ENCODE measurements at places on chromosomes 5 and 9.

DNA sequence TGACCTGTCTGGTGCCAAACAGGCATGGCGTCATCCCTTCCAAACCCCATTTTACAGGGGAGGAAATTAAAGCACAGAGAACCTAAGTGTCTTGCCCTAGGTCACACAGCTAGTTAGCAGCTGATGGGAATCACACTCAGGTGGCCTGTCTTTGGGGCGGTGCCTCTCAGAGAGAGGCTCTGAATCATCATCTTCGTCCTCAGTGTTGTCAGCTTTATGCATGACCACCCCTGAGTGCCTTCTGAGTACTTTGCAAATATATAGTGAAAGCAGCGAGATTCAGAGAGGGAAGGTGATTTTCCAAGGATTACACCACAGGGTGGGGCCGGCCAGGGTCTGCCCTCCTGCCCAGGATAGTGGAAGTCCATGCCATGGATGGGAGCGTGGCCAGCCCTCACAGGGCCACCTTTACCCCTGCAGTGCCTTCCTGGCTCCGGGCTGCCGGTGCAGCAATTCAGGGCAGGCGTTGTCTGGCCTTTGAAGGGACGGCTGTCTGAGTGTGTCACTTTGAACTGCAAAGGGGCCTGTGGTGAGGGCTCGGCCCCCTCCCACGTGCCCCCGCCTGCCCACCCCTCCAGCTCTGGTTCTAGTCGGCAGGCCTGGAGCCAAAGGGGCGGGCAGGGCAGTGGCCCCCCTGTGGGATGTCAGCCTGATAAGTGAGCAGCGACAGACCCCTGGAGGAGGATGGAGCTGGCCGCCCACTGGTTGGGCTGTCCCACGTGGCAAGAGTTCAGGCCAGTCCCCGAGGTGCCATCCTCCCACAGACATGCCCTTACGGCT, 16.9 kb downstream of the LMX1B start:
- no peak for DNase-seq

DNA sequence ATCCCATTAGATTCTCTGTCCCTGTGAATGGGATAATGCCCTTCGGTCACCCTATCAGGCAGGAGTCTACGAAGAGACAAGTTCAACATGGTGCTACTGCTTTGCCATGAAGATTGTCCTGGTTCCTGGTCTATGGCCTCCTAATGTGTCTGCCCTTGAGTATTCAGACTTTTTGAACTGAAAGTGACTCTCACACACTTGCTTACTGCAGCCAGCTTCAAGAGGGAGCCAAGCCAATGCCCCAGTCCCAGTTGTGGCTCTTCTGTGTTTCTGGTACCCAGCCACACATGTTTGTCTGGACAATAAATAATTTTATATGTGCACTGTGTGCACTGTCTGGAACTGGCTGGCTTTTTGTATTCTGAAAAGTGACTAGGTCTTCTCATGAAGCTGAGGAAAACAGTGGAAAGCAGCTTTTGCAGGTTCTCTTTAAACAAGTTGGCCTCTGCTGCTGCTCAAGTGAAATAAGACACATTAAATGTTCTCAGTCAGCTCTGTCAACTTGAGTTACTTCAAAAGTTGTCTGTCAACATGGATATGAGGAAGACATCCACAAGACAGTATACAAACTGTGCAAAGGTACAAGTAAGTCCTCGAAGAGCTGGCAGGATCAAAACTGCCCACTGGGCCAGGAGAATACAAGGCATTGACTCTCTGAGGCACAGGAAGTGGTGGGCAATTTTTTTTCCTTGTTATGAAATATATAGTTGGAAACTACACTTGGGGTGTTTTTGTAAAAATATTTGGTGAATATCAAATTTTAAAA, 60.0 kb downstream of the ZNF608 start:
- DNase-seq, result no peak

GRCh38 chr5:149779124-149779465, 49.0 kb downstream of the PPARGC1B start:
- no peak for DNase-seq

GRCh38 chr9:137225699-137226331, 841 bp downstream of the CYSRT1 start:
- DNase-seq, result no peak

DNA sequence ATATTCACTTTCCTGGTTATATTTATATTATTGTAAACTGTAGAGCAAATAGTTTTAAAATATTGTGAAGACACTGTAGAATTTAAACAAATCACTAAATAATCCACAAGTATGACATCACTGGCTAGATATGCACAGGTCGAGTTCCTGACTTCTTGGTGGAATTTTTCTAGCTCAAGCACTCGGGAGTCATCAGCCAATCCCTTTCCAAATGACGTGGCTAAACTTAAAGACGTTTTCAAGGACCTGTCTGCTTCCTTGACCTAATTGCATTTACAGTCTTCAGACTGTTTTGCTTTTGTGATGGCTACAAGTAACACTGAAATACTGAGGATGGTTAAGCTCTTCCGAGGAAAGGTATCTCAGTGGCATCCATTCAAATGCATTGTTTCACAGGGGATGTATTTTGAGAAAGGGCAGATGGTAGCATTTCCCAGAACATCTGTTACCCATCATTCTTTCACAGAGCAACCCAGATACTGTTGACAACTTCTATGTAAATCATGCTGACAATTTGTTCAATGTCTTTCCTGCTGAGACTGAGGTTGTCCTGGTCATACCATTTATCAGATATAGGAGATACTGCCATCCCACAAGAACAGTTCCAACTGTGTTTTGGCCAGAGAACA, 262.8 kb downstream of the CDH10 start:
- DNase-seq, result peak; percentile 51

GRCh38 chr5:123549256-123549904, 37.4 kb downstream of the CSNK1G3 start:
- no peak for DNase-seq

DNA sequence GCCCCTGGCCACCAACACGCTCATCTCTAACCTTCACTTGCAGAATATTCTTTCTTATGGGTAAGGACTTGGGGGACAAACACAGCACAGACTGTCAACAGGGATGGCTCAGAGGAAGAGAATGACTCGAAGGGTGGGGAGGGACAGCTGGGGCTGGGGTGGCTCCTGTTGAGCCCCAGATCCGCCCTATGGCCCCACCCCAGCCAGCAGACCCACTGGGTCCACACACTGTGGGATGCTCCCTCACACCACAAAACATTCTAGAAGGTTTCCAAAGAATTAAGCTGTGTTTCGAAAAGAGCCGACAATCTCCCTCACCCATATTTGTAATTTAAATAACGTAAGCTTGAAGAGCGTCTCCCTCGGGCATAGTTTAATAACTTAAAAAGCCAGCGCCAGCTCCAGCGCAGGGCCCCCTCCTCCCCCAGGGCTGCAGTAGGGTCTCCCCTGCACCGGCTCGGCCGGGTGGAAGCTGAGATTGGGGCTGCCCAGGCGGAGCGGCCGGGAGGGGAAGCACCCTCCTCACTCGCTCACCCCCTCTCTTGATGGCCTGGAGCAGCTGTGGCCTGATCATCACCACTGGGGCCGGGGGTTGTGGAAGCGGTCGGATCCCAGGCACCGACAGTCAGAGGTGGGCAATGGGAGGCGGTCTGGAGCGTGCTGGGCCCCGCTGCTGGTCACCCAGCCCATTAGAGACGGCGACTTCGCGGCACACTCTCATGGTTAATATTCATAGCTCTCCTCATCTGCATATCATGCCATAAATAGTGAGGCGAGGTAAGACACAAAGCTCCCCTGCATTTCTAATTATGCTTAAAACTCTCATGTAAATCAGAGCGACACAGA, 37.6 kb downstream of the NACC2 start:
- DNase-seq, result no peak

DNA sequence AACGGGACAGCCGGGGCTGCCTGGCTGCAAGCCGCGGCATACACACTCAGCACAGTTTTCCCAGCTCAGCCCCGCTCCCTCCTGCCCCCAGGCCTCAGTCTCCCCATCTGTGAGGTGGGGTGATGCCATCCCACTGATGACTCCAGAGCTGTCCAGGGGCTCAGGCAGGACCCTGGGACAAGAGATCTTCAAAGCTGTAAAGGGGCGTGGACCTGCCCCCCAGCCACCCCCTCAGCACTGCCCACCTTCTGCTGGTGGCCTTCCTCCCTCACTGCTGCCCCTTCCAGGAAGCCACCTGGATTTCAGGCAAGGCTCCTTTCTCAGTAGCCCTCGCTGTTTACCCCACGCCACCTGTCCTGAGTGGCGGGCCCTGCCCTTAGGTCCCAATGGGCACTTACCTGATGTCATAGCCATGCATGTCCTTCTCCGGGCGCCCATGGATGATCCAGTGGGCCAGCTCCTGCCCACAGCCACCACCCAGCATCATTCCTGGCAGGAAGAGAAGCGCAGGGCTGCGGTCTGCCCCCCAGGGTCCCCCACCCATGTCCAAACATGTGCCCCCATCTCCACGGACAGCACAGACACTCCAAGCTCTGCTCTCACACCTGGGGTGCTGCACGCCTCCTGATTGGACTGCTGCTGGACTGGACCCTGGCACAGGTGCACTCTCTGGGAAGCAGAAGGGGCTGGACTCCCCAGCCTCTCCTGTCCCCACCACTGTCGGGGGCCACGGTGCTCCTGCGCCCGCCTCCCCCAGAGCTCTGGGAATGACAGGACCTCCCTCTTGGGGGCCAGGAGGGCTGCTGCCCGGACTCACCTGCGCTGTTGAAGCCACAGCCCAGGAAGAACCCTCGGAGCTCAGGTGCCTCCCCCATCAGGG, 25.7 kb downstream of the SARDH start:
- no peak for DNase-seq

- DNase-seq, result no peak
Measured at GRCh38 chr5:125896368-125896767, 526.8 kb upstream of the GRAMD2B start.

DNA sequence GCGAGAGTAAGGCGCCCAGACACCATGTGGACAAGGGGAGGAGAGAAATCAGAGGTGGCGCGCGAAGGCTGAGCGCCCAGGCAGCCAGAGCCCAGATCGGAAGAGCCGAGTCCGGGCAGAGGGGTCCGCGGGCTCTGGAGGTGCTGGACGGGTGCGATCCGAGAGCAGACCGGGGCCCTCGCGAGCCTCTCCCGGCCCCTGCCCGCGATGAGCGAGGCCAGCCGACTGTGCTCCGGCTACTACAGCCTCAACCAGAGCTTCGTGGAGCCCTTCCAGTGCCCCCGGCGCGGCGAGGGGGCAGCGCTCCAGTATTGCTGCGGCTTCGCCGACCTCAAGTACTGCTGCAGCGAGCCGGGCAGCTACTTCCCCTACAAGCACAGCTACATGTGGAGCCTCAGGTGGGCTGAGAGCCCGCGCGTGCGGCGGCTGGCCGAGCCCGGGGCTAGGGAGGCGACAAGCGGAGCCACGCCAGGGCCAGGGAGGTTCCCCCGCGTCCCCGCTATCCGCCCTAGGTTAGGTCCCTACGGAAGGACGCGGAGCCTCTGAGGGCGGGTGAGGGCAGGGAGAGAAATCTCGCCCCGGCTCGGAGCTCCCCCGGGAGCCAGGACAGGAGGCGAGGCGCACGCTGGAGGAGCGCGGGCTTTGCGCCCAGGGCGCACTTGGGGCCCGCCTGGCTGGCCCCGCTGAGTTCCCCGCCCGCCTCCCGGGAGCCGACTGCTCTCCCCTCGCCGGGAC, at the start of gene SHISAL2B:
TSS of gene SHISAL2B (plus strand) at position 87 of the 735 bp plus-strand sequence. CDS start at position 208, 121 bp downstream.
- DNase-seq, result peak; percentile 40

DNA sequence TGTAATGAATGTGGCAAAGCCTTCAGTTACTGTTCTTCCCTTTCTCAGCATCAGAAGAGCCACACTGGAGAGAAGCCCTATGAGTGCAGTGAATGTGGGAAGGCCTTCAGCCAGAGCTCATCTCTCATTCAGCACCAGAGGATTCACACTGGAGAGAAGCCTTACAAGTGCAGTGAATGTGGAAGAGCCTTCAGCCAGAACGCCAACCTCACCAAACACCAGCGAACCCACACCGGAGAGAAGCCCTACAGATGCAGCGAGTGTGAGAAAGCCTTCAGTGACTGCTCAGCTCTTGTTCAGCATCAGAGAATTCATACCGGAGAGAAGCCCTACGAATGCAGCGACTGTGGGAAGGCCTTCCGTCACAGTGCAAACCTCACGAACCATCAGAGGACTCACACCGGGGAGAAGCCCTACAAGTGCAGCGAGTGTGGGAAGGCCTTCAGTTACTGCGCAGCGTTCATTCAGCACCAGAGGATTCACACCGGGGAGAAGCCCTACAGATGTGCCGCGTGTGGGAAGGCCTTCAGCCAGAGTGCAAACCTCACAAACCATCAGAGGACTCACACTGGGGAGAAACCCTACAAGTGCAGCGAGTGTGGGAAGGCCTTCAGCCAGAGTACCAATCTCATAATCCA, 6.8 kb downstream of the RPL12 start:
- no peak for DNase-seq

GRCh38 chr5:128216860-128217531, 133.4 kb downstream of the SLC12A2 start:
- DNase-seq, result peak; percentile 52

GRCh38 chr5:18675041-18675440, 1040.8 kb downstream of the TAF11L14 start:
- DNase-seq, result no peak

GRCh38 chr5:144072518-144072927, 97.9 kb downstream of the YIPF5 start:
- peak; percentile 82 for DNase-seq

- peak; percentile 47 for DNase-seq
Measured at GRCh38 chr5:107580889-107581820, 89.6 kb downstream of the EFNA5 start.

GRCh38 chr9:71638627-71639026, 129.7 kb downstream of the CEMIP2 start:
- peak; percentile 23 for DNase-seq

- peak; percentile 72 for DNase-seq
Measured at GRCh38 chr9:88258601-88259000, 120.3 kb upstream of the SPATA31C2 start.

GRCh38 chr5:54476682-54477081, 21.2 kb downstream of the HSPB3 start:
- DNase-seq, result no peak

GRCh38 chr9:104826911-104827310, 63.0 kb downstream of the NIPSNAP3B start:
- DNase-seq, result no peak

- peak; percentile 67 for DNase-seq
Measured at GRCh38 chr5:80141147-80141671, 106.1 kb downstream of the THBS4 start.

- no peak for DNase-seq
Measured at GRCh38 chr9:92392690-92393089, 11.7 kb downstream of the OGN start.

Measured in fibroblast of lung (primary cell).